Activated CD8-positive, alpha-beta memory T cell treated with anti-CD3 and anti-CD28 coated beads for 1 hour (primary cell): ENCODE measurements at places on chromosomes 5 and 9.

- DNase-seq, result no peak
Measured at GRCh38 chr5:158068964-158069363, 210.0 kb upstream of the CLINT1 start.

GRCh38 chr9:4661611-4662010 lies 483 bp upstream of the PLPP6 start:
- DNase-seq, result no peak

- no peak for DNase-seq
Measured at GRCh38 chr5:71969460-71969859, 137.8 kb upstream of the MAP1B start.

GRCh38 chr9:104748359-104749031 lies 1.0 kb downstream of the NIPSNAP3A start:
- no peak for DNase-seq

DNA sequence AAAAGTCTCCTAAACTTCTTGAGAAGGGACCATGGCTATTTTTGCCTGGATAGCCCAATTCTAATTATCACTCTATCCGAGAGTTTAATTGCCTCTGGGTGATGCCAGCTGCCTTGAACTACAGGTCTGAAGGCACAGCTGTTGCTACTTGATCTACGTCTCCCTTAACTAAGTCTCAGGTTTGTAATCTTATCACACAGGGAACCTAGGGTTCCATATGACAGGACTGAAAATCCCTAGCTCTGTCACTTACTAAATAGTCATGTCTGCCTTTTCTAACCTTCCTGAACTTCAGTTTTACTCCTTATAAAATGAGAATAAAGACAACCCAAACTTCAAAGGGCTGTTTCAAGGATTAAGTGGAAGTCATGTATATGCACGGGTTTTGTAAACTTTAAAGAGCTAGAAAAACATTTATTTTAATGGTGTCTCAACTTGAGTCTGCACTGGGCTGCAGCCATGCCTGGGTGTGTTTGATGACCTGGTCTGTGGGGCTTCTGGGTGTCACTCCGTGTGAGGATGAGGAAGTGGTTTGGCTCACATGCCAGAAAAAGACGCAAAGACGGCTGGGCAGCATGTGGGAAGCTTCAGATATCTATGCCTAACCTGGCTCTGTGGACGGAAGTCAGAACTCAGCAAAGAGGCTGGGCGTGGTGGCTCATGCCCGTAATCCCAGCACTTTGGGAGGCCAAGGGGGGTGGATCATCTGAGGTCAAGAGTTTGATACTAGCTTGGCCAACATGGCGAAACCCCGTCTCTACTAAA lies 129.3 kb upstream of the SLC44A1 start:
- no peak for DNase-seq

DNA sequence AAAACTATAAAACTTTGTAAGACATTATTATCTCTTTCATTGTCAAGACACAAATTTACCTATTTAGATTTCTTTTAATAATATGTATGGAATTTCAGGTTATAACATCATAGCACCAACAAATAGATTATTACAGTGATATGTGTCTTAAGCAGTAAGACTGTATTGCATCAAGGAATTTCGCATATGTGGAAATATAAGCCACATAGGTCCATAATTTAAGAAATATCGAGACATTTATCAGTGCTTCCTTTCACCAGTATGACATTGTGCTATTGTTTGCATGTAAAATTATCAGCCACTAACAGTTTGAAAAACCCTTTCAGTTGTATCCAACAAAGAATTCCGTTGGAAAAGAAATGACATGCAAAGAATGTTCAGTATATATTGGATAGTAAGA lies 186.7 kb upstream of the RASA1 start:
- DNase-seq, result no peak

DNA sequence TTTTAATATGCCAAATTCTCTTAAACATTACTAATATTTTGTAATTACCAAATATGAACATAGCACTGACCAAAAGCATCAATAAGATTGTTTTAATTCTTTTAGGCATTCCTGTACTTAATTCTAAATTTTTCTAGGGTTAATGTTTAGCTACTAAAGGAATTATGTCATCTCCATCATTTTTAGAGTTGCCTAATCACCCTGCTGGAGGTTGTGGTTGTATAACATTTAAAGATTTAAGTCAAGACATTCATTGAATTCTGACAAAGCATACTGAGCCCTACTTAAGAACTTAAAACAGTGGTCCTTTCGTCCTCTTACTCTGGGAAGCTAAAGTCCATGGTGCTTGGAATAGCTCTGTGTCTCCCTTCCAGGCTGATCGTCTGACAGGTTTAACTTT lies 28.1 kb upstream of the DAB2 start:
- no peak for DNase-seq

GRCh38 chr5:24788829-24789514 lies 144.2 kb upstream of the CDH10 start:
- no peak for DNase-seq

- no peak for DNase-seq
Measured at GRCh38 chr5:139975306-139975705, 67.8 kb downstream of the NRG2 start.

- no peak for DNase-seq
Measured at GRCh38 chr9:123657941-123658340, 272.0 kb downstream of the DENND1A start.
